ENCODE measurements at places on chromosomes 7 and 10. TPM values are rescaled to one million over a fixed set of nuclear protein-coding genes. Genes with fewer than 3 reads are reported as not detected.

- H3K4me3 ChIP-seq, result no peak overlapping the region
- no peaks in the 10 kb centered on the region for H3K27me3 ChIP-seq
- H3K27ac ChIP-seq, result no peak overlapping the region
- no peaks in the 10 kb centered on the region for H3K36me3 ChIP-seq
Measured at GRCh38 chr7:118029826-118030422, 154.0 kb upstream of the LSM8 start.

DNA sequence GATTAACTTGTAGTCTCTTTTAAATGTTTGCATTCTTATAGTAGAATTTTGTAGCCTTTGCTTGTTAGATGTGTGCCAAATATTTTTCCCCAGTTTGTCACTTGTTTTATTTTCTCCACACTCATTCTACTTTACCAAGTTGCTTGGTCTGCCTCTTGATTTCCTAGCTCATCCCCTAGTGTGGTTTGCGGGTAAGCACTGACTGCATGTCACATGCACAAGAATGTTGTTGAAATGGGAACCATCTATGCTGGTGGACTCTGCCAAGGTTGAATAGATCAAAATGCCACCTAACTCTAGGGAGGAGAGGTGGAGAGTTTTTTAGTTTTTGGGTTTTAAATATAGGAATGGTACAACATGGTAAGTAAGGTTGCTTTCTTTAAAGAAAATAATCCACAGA lies 47.6 kb downstream of the FZD1 start:
- no peaks in the 10 kb centered on the region for H3K36me3 ChIP-seq
- no peaks in the 10 kb centered on the region for H3K4me1 ChIP-seq
- H3K4me3 ChIP-seq, result no peak overlapping the region
- no peak for DNase-seq

GRCh38 chr7:51589111-51589510 lies 272.5 kb upstream of the COBL start:
- no peaks in the 10 kb centered on the region for H3K27me3 ChIP-seq
- H3K4me1 ChIP-seq, result no peaks in the 10 kb centered on the region
- no peaks in the 10 kb centered on the region for H3K36me3 ChIP-seq
- H3K4me3 ChIP-seq, result no peak overlapping the region
- no peak for DNase-seq
- H3K27ac ChIP-seq, result no peak overlapping the region

The EIF5AL1 gene
- total RNA-seq, result 0.27 TPM

DNA sequence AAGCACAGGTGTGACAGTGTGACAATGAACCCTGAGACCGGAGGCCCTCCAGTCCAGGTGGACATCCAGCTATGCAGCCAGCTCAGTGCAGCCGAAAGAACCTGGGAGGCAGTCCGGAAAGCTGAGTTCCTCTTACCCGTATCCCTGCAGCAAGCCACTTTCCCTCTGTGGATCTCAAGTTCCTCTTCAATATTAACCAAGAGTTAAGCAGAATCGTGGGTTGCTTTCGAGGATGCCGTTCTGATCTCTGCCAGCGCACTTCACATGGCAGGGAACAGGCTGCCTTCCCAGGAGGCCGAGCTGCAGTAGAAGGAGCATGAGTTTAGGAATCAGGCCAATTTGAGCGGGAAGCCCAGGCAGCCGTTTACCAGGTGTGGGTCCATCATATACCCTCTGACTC lies 591.6 kb downstream of the SDK1 start:
- H3K36me3 ChIP-seq, result no peaks in the 10 kb centered on the region
- no peak overlapping the region for H3K4me3 ChIP-seq
- no peak for DNase-seq
- H3K27me3 ChIP-seq, result no peaks in the 10 kb centered on the region

DNA sequence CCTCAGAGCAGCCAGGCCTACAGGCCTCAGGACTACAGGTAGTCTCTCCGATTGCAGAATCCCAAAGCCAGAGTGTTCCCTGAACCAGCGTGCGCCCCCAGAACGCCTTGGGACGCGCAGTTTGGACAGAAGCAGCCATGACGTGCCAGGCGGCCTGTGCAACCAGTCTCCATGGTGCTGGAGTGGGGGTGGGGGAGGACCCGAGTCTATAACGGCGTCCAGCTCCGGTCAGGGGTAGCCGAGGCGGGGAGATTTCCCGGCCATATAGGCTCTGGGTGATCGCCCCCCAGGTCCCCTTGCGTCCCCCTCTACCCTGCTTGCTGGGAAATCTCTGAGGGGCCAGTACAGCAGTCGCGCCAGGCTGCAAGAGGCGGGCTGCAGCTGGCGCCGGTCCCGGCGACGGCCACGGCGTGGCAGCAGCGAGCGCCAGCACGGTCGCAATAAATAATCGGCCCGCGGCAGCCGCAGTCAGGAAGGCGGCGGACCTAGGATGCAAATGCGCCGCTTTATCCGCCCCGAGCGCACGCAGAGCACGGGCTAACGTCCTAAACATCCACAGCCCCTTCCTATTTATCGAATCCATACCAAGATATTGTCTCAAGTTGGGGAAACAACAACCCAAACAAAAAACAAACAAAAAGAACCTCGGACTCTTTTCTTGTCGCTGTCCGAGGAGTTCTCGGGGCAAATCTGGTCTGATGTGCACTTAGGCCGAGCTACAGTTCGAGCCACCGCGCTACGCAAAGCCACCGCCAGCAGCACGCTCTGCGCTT lies 1.6 kb downstream of the HOXA3 start:
- peak overlapping the region; percentile 99 for H3K27ac ChIP-seq
- H3K36me3 ChIP-seq, result no peaks in the 10 kb centered on the region
- peaks cover 58% of the 10 kb centered on the region for H3K27me3 ChIP-seq
- peak overlapping the region; percentile 79 for H3K4me3 ChIP-seq
- peak; percentile 86 for DNase-seq
